Activated CD8-positive, alpha-beta memory T cell treated with anti-CD3 and anti-CD28 coated beads for 1 hour (primary cell): ENCODE measurements at places on chromosomes 6 and 20.

GRCh38 chr6:68108233-68108835 lies 526.7 kb upstream of the ADGRB3 start:
- no peak for DNase-seq

GRCh38 chr6:44247338-44248302 lies 719 bp downstream of the HSP90AB1 start:
- DNase-seq = peak; percentile 84

GRCh38 chr20:51532577-51533191 lies 9.8 kb downstream of the NFATC2 start:
- no peak for DNase-seq

GRCh38 chr20:49785149-49785851 lies 27.3 kb upstream of the SLC9A8 start:
- no peak for DNase-seq

- no peak for DNase-seq
Observed at GRCh38 chr6:152378169-152378568, 259.0 kb downstream of the SYNE1 start.

DNA sequence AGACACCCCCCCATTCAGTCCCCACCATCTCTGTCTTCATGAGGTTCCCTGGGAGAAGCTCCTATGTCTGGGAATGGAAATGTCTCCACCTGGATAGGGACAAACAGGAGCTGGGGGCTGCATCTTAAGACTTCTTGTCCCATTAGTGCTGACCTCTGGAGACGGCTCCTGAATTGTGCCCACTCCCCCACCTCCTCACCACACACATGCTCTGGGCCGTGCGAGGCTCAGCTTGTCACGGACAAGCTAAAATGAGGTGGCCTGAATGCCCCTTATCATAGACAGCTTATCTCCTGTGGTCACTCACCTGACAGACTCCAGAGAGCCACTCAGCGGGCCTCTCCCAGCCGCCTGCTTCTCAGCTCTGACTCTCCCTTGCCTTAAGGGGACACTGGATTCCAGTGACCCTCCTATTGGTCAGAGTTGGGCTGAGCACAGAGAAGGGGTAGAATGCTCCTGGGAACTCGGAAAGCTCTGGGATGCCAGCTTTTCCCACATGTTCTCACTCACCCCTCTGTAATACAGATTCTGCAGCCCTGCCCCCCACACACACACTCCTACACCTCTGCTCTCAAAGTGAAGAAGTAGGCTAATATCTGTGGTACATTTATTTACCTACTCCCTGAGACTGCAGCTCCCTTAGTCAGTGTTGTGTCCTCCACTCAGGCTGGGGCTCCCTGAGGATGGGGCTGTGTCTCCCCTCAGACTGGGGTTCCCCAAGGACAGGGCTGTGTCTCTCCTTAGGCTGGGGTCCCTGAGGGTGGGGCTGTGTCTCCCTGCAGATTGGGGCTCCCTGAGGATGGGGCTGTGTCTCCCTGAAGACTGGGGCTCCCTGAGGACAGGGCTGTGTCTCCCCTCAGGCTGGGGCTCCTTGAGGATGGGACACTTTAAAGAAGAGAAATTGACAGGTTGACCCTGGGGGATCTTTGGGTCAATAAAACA lies 167.5 kb downstream of the VEGFA start:
- no peak for DNase-seq

GRCh38 chr6:100617633-100618350 lies 153.1 kb upstream of the SIM1 start:
- DNase-seq = no peak

DNA sequence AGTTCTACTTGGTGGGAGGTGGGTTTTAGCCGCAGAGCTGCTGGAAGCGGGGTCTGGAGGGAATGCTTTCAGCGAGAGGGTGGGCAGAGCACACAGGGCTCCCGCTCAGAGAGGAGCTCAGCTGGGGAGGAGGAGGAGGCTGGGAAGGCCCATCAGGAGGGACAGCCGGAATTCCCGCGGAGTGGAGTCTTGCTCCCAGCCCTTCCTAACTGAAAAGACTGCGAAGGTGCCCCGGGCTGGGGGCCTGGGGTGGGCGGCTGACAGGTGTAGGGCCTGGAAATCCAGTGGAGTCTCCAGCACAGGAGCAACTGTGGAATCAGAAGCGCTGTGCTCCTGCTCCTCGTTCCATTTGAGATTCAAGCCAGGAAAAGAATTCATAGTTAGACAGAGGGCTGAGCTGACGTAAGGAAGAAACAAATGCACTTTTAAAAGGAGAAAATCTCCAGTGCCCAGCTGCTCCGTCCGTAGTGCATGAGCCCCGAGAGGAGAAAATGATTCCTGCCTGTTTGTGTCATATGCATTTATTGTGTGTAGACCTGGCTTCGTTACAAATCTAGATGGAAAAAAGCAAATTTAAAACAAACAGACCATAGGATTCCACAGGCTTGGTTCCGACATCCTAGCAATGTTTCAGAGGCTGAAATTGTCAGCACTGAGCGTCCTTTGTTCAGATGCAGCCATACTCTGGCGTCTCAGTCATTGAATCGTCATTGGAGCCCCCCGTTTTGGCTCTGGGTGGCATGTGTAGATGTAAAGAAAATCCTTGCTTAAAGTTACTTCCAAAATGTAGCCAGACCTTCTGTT lies 197.7 kb downstream of the SMOC2 start:
- no peak for DNase-seq

GRCh38 chr6:42344756-42345155 lies 107.0 kb downstream of the TRERF1 start:
- no peak for DNase-seq

DNA sequence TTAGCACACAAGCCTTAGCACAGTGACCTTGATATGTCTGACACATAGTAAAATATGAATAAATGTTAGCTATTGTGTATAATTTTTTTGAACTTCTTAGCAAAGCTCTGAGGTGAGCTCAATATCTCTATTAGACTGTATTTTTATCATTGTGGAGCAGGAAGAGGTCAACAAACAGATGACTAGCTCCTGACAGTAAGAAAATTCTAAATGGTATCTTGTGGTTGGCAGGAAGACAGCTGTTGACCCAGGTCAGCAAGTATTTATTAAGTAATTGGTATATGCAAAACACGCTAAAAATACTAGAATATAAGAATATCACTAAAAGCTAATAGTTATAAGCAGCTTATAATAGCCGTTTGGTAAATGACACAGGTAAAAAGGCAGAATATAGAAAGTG lies 77.5 kb upstream of the MARCKS start:
- DNase-seq = no peak

GRCh38 chr6:30325150-30325872 lies 1.4 kb upstream of the TRIM39 start:
- DNase-seq = peak; percentile 59

GRCh38 chr6:1895721-1896120 lies 286.0 kb downstream of the FOXC1 start:
- DNase-seq = no peak

GRCh38 chr20:11473983-11474382 lies 443.7 kb upstream of the BTBD3 start:
- DNase-seq = no peak

- no peak for DNase-seq
Observed at GRCh38 chr20:13819885-13820645, 35.2 kb downstream of the NDUFAF5 start.

GRCh38 chr20:44592366-44592765 lies 10.0 kb downstream of the PKIG start:
- DNase-seq = no peak

GRCh38 chr6:159443417-159443920 lies 249.6 kb downstream of the SOD2 start:
- no peak for DNase-seq

- no peak for DNase-seq
Observed at GRCh38 chr6:23262864-23263263, 693.5 kb downstream of the HDGFL1 start.

DNA sequence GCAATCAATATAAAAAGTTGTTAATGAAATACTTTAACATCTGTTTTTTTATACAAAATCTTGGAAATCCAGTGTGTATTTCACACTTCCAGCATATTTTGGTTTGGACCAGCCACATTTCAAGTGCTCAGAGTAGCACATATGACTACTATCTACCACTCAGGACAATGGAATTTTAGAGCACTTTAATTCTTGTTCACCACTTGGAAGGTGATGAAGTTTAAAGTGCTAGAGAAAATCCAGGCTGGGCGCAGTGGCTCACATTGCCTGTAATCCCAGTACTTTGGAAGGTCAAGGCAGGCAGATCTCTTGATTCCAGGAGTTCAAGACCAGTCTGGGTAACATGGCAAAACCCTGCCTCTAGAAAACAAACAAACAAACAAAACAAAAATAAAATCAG lies 6.1 kb upstream of the SLC35B3 start:
- no peak for DNase-seq

GRCh38 chr6:108733706-108734265 lies 114.4 kb upstream of the ARMC2 start:
- DNase-seq = no peak

GRCh38 chr6:31358302-31358701 lies 1.3 kb upstream of the HLA-B start:
- no peak for DNase-seq

DNA sequence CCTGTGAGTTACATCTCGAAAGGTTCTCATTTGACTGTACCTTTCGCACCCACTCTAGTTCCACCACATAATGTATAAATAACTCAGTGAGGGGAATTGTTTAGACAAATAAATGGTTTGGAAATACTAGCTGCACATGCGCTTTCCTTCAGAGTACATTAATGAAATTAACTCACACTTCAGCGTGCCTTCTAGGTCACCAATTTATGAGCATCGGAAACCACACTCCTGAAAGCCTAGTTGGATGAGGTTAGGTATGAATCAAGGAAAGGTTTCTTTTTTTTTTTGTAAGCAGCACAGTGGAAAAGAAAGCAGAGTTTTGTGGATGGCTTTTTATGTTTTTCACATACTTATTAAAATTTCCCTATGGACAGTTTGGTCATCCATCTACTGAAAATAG lies 247.8 kb upstream of the TCF21 start:
- DNase-seq = no peak
